ENCODE measurements at places on chromosomes 12 and 14.

DNA sequence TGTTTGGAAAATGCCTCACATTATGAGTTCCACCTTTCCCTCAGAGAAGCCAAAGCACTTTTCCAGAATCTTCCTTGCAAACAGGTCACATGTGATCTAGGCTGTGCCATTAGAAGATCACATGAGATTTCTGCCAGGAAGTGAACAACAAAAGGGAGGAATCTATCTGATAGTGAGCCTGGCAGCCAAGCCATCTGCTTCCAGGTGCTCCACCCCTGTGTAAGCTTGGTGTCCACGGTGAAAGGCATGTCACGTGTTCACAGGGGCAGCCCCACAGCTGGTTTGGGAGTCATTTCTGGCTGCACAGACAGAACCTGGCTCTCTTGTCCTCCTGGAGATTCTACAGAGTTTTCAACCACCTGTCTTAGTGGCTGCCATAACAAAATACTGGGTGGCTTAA lies 3.5 kb upstream of the KSR2 start:
- no peak for DNase-seq

GRCh38 chr14:81485781-81486180 lies 47.9 kb downstream of the SEL1L start:
- no peak for DNase-seq

DNA sequence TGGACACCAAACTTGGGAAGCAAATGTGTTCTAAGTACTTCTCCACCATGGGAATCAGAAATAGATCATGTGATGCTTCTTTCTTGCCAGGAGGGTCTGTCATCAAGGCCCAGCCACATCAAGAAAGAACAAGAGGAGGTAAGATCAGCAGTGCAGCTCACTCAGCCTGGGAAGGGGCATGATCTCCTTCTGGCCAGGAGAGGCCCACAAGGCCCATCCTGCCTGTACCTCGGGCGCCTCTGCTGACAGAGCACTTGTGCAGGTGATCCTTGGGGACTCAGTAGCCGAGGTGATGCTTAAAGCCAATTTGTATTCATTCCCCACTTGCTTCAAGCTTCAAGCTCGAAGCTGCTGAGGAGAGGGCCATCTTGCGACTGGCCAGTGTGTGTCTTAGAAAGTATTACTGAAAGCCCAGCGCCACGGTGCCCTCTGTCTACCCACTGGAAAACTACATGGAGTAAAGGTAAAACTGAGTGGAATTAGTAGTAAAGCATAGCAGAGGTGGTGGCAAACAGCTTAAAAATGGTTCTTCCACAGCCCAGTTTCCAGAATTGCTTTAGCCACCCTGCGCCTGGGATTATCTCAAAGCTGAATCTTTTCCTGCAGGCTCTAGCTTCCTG lies 26.2 kb downstream of the RTRAF start:
- DNase-seq = no peak

DNA sequence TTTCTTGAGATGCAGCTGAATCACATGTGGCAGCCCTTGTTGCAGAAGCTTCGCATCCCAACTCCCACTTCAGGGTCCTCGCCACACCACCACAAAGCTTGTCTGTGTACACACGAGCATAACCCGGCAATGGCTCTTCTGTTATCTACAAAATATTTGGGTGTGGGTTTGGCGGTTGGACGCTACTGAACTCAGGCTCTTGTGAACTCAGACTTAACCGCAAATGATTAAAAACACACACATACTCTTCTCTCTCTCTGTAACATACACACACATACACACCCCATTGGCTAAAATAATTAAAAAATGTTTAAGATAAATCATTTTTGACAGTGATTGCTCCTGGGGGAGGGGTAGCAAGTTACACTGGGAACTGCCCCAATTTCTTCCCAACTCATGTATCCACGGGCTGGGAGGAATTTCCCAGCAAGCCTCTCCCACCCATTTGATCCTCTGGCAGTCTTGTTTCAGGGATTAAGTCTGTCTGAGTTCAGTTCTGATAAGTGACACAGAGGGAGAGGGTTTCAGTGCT lies 63.7 kb upstream of the MANSC4 start:
- DNase-seq = no peak

DNA sequence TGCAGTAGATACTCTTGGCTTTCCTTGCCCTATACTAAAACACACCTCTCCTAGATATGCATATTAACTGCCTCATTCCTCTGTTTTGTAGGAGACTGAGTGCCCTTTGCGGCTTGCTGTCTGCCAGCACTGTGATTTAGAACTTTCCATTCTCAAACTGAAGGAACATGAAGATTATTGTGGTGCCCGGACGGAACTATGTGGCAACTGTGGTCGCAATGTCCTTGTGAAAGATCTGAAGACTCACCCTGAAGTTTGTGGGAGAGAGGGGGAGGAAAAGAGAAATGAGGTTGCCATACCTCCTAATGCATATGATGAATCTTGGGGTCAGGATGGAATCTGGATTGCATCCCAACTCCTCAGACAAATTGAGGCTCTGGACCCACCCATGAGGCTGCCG lies 15.4 kb downstream of the TRAFD1 start:
- no peak for DNase-seq

- no peak for DNase-seq
These were observed 729.2 kb downstream of the AACS start for GRCh38 chr12:125794401-125794800.

- no peak for DNase-seq
These were observed 12.3 kb downstream of the KDM2B start for GRCh38 chr12:121568518-121568917.

DNA sequence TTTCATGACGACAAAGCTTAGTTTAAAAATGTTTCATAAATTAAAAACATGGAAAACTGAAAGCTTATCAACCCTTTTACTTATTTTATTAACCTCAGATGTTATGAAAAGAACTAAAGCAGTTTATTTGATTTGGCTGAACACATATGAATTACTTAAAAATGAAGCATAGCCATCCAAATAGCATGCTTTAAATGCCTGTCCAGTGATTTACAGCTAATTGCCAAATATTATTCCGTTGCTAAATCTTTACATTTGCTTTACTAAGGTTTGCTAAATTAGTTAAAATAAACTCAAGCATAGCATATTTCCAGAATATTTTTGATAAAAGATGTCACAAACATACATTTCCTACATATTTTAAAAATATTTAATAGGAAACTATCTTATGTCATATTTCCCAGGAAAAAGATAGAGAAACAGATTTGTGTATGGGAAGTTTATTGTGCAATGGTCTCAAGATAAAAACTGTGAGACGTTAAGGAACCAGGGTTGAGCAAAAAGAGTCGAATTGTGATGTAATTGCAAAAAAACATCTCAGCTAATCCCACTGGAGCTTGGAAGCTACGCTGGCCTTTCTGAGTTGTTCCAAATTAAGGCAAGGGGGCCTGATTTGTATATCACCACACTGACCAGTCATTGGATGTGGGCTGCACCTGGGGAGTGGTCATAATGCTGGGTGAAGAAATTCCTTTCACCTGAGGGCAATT lies 25.8 kb downstream of the GPR135 start:
- no peak for DNase-seq

DNA sequence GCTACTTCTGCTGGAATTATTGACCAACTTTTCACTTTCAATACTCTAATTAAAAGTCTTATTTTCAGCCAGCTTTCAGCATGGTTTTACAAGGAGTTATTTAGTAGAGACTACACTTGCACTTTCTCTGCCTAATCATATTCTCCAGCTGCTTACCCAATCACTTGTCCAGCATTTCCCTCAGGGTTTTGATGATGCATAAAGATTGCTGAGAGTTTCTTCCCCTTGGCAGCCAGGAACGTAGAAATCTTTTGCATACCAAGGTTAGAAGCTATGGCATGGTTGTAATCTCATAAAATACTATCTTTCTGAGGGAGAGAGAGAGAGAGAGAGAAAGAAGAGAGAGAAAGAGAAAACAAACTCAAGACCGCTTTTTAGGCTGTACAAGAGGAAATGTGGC lies 10.8 kb downstream of the OR4Q3 start:
- DNase-seq = no peak

- DNase-seq = peak; percentile 79
These were observed 268.6 kb downstream of the BTG1 start for GRCh38 chr12:91877022-91877421.
